Brain (organoid and tissue), 16 donors: ENCODE measurements at places on chromosomes 7 and 10.

- peak; percentile 42 for DNase-seq
Observed at GRCh38 chr7:133386205-133386604, 133.3 kb downstream of the EXOC4 start.

GRCh38 chr10:34288634-34289033 is 526.5 kb downstream of the PARD3 start:
- DNase-seq = no peak

GRCh38 chr7:149822353-149822943 is 15.7 kb upstream of the ZNF862 start:
- DNase-seq = no peak

- no peak for DNase-seq
Observed at GRCh38 chr10:681670-682318, 7.7 kb downstream of the DIP2C start.

GRCh38 chr7:151940048-151940811 is 16.0 kb upstream of the GALNTL5 start:
- DNase-seq = no peak

DNA sequence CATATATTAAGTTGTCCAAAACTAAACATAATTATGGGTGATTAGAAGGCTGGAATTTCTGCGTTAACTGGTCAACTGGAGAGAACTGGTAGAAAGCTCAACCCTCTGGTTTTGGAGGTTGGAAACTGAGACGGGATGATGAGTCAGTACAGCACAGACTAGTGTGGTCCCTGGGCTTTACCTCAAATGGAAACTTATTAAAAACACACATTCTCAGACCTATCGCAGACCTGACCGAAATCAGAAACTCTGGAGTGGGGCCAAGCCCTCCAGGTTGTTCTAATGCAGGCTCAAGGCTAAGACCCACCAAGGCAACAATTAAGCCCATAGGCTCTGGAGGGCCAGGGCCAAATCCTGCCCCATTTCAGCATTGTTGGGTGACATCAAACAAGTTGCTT is 136.9 kb downstream of the KCNMA1 start:
- no peak for DNase-seq

DNA sequence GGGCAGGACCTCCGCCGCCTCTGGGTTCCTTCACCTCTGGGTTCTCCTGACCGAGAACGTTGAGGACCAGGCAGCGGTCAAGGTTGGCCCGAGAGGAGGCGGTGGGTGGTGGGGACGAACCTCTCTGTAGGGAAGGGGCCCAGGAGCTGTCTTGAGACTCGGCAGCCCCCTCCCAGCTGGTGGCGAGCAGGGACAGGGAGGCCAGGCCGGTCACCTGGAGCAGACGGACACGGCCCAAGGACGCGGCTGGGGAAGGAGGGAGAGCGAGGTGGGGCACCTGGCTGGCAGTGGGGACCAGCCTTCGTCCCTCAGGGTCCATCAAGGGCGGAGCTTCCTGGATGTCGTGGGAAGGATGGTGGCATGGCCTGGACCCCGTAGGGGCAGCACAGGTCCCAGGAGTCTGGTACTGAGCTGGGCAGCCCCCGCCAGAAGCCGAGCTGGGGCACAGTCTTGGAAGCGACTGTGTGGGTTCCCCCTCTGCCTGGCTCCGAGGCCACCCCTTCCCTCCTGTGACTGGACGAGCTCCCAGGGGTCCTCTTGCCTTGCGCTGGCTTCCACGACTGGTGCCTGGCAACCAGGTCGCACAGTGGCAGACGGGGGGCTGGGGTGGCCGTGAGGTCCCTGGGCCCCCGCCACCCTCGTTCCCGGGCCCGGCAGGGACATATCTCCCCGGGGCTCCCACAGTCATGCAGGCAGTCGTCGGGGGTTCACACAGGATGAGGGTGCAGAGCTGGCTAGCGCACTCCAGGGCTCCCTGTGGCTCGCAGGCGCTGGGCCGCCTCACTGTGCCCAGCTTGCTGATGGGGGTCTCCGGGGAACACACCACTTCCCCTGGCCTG is 89.9 kb downstream of the DNAJB6 start:
- DNase-seq = no peak

GRCh38 chr10:18675086-18675801 is 16.0 kb downstream of the ARL5B start:
- no peak for DNase-seq

- peak; percentile 12 for DNase-seq
Observed at GRCh38 chr10:110460111-110460809, 37.4 kb upstream of the DUSP5 start.

GRCh38 chr7:117631652-117632051 is 151.8 kb downstream of the CFTR start:
- DNase-seq = no peak

- DNase-seq = no peak
Observed at GRCh38 chr10:3186368-3186767, 13.8 kb upstream of the PITRM1 start.

GRCh38 chr10:128029731-128030369 is 96.4 kb downstream of the MKI67 start:
- DNase-seq = peak; percentile 13

GRCh38 chr7:19327018-19327417 is 181.8 kb upstream of the FERD3L start:
- peak; percentile 12 for DNase-seq
